ENCODE measurements at places on chromosomes 7 and 10.
A peak's percentile ranks its signal among the peaks of the same experiment; 100 is the strongest.

GRCh38 chr7:151078233-151079040, 2.2 kb downstream of the FASTK start:
- no peak for DNase-seq

DNA sequence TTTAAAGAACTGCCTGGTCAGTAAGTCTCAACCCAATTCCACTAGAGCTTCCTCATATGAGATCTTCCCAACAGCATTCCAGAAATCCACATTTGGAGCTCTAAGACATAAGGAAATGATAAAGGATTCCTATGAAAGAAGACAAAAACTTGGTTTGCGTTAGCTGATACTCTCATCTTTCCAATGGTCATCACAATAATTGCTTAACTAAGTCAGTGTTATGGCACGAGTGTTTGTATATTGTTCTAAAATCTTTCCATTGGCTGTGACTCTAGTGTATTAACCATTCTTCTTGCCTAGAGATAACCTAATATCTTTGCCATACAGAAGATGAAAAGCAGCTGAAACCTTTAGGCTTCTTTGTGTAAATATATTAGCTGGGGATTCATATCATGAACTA, 289.0 kb downstream of the SNX13 start:
- DNase-seq, result peak; percentile 88

DNA sequence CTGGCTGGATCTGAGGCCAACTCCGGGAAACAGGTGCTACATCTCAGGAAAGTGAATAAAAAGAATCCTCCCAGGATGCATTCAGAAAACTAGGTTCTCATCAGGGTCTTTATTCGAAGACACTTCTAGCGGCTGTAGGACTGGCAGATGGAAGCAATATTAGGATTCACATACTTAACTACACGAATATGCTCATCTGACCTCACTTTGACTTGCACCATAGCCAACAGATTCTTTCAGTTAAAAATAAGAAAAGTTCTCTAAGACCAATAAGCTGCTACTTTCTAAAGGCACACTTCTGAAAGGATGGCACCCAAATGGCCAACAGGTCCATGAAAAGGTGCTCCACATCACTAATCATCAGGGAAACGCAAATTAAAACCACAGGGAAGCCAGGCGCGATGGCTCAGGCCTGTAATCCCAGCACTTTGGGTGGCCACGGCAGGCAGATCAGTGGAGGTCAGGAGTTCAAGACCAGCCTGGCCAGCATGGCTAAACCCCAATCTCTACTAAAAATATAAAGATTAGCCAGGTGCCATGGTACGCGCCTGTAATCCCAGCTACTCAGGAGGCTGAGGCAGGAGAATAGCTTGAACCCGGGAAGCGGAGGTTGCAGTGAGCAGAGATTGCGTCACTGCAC, 258.0 kb downstream of the ZMYND11 start:
- no peak for DNase-seq

GRCh38 chr10:124632064-124632531, 112.1 kb downstream of the FAM53B start:
- peak; percentile 21 for DNase-seq

DNA sequence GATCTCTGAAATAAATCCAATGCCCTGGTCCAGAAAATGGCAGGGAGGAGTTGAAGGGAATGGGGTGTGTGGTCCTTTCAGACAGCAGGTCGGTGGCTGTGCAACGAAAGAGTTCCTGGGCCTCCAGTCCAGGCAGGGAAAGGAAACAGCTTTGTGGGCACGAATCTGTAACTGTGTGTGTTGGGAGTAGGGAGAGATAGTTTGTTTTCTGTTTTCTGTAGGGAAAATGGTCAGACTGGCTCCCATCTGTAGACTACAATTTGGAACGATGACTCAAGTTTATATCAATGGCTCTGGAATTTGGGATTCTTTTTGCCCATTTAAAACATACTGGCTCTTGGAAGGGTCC, 2.6 kb upstream of the HOXA9 start:
- DNase-seq, result no peak

DNA sequence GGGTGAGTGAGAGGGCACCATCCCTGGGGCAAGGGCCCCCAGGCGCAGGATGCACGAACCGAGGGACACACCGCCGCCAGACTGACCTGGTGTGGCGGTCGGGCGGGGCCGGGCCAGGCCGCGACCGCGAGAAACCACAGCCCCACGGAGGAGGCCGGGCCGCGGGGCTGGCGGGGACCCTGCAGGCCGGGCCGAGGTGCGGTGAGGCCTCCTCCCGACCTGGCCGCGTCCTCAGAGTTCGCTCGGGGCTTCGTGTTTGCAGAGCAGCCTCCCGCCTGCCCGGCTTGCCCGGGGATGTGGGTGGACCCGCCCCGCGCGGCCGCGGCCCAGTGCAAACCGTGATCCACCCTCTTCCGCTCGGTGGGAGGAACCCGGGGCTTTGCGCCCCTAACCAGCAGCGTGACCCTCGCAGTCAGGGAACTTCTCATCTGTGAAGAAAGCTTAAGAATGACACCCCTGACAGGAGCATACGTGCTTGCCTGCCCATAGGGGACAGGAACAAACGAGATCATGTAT, 20.6 kb upstream of the HOXA13 start:
- DNase-seq, result no peak

DNA sequence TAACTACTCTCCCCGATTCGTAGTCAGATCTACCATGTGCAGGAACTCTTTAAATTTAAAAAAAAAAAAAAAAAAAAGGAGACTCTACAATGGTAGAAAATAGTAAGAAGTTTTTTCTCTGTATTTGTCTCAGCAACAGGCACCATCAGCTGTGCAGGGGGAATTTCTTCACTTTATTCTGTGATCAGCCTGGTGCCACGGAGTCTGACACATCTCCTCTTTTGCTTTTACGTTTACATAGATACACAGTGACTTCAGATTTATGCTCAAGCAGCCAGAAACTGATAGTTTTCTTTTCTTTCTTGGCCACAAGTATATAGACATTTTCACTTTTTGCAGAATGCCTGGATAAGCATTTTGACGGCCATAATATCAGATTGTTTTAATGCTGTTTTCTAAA, 190.6 kb upstream of the AKR1E2 start:
- DNase-seq, result no peak

DNA sequence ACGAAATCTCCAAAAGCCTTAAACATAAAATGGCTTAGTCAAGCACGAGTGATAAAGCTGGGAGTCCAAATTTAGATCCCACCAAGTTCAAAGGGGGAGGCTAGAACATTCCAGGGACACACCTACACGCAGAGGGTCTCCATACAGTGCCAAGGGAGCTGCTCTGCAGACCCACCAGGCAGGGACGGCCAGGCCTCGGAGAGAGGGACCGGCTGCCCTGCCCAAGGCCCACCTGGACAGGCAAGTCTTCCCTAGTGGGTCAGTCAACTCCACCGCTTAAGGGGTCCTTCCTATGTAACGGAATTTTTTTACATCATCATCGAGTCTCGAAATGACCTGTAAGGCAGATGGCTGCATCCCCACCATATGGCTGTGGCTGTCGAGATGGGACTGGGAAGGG, 28.5 kb downstream of the AMZ1 start:
- no peak for DNase-seq

GRCh38 chr7:102459221-102459844, 5.3 kb downstream of the ALKBH4 start:
- no peak for DNase-seq

DNA sequence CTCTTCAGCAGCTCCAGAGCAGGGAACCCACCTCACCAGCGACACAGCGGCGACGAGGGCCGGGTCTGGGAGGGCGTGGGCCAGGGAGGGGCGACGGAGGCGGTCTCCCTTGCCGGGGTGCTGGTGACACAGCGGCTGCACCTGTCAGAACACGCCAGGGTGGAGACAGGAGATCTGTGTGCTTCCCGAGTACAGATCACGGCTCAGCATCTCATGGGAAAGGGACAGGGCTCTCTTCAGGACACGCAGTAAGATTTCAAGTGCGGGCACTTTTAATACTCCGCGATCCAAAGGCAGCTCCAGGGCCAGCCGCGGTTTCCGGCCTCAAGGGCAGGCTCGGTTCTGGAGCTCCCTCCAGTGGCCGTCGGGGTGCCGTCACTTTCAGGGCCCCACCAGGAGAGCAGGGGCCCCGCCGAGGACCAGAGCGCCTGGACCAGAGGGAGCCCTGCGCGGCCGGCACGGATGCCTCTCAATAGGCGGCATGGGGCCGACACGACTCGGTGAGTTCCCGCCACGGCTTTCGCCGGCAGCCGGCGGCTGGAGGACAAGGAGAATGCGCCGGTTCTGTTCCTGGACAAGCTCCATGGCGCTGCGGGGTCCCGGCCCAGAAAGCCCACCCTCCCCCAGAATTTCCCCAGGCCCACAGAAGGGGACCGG, 21.4 kb downstream of the GPR146 start:
- peak; percentile 52 for DNase-seq

- DNase-seq, result no peak
These were observed 15.4 kb downstream of the YWHAG start for GRCh38 chr7:76343294-76343930.

DNA sequence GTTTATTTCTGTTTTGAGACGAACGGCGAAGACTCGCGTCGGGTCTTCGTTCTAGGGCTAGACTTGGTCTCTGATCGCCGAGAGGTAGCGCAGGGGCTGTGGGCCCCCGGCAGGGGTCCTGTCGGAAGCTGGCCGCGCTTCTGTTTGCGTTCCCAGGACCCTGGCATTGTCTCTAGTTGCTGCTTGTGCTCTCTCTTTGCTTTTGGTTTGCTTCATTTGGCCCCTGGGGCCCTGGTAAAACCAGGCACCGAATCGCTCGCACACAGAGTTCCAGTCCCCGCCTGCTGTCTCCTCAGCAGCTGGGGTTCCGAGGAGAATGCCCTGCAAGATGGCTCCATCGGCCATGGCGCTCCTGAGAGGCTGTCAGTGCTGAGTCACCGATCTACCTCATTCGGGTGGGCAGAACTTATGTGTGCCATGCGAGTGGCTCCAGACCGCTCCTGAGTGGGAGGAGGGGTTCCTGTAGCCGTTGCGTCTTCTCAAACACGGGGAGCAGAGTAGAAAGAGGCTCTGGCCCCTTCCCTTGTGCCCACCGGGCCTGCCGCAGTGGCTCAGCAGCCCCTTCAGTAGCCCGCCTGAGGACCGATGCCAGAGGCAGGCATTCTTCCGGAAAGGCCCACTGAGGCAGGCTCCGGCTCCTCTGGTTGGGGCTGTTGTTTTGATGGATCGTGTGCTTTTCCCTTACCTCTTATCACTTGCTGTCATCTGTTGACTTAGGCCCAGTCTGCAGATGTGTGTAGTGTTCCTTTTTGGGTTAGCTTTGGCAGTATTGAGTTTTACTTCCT, 826 bp downstream of the CHPF2 start:
- peak; percentile 74 for DNase-seq

DNA sequence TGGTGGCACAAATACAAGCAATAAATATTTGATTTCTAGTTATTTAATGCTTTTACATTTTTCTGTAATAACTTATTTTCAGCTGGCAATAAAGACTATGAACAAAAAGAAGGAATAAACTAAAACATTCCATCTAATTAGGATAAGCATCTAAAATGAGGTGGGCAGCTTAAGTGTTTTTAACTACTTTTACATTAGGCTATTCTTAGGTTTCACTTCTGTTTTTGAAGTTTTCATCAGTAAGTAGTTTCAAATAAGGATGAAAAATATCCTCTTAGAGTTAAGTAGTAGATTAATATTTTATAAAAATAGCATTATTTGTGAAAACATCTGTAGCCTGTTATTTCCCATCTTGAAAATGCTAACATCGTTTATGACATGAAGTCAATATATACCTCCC, 15.9 kb downstream of the NT5C2 start:
- no peak for DNase-seq

GRCh38 chr7:1925973-1926907, 256.2 kb downstream of the ELFN1 start:
- DNase-seq, result no peak

DNA sequence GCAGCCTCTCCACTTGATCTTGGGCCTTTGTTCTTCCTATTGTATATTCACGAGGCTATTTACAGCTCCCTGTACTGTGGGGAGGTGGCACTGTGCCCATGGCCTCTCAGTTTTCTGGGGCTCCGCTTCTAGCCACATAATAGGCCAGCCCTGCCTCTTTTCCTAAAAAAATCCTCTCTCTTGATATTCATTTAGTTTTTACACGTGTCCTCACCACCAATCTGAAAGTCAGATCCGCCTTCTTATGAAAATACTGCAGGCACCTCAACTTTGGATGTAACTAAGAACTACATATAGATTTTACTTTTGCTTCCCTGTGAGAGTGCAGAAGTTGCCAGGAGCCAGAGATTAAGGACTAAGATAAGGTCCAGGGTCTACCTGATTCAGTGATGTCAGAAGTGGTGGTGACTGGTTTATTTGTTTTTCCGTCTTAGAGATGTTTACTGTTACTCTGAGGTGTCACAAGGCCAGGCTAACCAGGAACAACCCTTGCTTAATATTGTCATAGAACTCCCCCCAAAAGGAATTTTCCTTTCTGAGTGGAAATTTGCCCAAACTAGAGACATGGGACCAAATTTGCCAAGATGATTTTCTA, 7.8 kb downstream of the BAMBI start:
- DNase-seq, result no peak

- DNase-seq, result no peak
These were observed 45.9 kb upstream of the DNAAF5 start for GRCh38 chr7:680411-681127.

DNA sequence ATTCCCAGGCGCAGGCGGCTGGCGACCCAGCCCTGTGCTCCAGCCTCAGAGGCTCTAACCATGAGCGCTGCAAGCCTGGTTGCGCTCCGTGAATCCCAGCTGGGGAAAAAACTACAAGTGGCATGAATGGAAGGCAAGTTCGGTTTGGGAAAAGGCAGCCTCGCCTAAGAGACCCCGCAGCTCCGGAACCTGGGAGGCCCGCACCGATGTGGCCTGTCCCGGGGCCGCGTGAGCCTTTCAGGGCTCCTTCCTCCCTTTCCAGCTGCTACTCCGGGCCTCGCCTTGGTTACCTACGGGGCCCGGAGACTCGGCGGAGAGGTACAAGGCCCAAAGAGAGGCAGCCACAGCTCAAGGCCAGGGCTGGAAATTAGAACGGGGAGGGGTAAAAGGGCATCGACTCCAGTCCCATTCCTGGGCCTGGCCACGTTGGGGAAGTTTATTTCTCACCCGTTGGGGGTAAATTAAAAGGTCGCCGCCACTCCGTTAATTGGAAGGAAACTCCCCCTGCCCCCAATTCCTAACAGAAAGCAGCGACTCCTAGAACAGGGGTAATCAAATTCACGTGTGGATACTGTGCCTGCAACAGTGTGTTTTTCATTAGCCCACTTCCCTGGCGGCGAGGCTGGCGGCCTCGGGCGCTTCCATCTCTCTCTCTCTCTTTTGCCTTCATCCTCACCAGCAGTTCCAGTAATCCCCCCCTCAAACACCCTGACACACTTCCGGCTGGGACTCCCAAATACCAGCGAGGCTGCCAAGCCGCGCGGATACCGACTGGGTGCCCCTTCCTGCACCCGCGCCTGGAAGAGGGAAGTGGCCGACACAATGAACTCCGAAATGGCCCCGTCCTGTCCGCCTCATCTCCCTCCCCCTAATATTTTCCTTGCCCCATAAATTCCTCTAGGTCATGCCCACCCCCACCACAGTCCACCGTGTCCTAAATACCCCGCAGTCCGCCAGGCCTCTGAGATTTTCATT, 1.5 kb upstream of the HOXA9 start:
- DNase-seq, result no peak

DNA sequence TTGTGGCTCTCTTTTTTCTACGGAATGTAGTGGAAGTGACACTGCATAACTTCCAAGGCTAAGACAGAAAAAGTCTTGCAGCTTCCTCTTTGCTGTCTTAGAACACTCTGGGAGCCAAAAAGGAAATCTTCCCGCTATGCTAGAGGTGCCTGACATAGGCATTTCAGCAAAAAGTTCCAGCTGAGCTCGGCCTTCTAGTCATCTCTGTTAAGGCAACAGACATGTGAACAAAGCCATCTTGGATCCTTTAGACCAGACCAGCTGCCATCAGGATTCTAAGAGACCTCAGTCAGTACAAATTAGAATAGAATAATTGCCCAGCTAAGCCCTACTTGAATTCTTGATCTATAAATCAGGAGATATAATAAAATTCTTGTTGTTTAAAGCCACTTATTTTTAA, 16.3 kb upstream of the COL1A2 start:
- no peak for DNase-seq
